Glutamatergic neuron (in vitro differentiated cells): ENCODE measurements at places on chromosomes 3 and 15.

DNA sequence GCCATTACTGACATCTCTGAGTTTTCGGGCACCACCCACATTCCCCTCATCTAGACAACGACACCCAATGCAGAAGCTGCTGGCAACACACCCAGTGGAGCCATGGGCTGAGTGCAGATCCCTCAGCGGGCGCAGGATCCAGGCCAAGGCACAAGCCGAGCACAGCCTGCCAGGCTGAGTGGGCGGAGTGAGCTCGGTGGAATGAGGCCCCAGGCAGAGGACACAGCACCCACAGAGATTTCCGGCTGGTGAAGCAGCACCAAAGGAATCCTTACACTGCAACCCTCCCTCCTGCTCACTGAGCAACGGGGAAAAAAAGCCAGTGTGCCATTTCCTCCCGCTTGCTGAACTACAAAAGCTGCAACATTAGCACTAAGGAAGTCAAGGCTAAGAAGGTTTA is 34.3 kb downstream of the ZMAT3 start:
- DNase-seq, result no peak

GRCh38 chr15:100764778-100765466 is 114.7 kb upstream of the ALDH1A3 start:
- no peak for DNase-seq

- no peak for DNase-seq
These were observed 80.9 kb downstream of the DGKG start for GRCh38 chr3:186281176-186281575.

GRCh38 chr15:45802140-45802539 is 167.3 kb downstream of the SQOR start:
- DNase-seq, result no peak

DNA sequence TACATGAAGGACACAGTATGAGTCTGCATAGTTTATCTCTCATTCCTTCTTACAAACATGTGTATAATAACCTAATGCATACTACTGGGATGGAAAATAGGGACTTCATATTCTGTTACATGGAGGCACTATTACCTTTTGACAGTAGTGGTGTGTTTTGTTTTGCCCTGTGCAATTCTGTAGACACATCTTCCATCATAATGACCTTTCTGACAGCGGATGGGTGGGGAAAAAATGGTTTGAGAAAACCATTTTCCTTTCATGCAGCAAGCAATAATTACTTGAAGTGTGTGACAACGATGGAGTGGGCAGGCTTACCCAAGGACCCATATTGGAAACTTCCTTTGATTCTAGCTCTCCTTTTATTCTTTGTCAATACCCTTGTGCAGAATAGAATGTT is 153.6 kb upstream of the ONECUT1 start:
- no peak for DNase-seq

- DNase-seq, result no peak
These were observed 7.3 kb upstream of the TRNT1 start for GRCh38 chr3:3119393-3119851.

DNA sequence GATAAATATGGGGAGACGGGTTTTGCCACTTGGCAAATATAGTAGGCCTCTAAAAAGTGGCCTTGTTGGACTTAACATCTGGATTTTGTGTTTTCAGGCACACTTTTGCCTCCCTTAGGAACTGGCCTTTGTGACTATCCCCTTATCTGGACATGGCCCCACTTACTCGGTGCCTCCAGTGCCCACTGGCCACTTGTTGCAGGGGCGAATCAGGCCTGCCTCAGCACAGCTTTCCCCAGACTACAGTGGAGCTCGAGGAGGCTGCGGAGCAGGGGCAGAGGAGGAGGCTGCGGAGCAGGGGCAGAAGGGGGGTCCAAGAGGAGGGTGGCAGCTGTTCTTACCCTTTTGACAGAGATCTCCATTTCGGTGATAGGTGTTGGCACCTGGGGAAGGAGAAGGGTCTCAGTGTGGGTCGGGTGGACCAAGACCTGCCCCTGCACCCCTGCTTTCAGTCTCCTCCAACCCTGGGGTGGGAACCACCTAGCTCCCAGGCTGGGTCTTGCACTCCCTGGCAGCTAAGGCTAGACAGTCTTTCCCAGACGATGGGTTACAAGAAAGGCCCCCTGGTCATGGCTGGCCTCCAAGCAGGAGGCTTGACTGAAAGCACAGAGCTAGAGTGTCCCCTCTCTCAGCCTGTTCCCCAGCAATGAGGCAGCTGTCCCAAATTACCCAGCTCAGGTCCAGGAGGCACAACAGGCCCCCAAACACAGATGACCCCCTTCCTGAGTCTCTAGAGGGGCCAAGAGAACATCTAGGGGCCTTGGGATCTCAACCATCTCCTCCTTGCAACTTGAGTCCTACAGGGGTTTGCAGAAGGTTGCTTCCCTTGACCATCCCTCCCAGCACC is 6.1 kb downstream of the SEMA3G start:
- DNase-seq, result no peak

GRCh38 chr15:39478996-39479395 is 101.9 kb upstream of the THBS1 start:
- DNase-seq, result no peak

- no peak for DNase-seq
These were observed 492 bp upstream of the FAM43A start for GRCh38 chr3:194685065-194685717.

DNA sequence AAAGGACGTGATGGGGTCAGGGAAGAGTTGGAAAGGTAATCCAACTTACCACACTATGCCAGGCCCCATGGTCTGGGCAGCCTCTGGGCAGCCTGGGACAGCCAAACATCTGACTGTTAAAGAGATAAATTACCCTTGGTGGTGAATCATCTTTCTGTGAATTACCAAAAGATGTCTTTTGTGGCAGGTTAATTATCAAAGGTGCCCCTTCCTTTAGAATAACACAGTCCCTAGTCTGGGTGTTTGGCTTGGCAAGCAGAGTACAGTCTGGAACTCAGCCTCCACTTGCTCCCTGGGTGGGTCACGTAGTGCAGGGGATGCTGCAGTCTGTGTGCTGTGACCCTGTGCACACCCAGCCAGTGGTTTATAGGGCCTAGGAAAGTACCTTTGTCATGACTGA is 113.1 kb downstream of the ZNF621 start:
- DNase-seq, result no peak

GRCh38 chr15:48481802-48482201 is 150.6 kb downstream of the DUT start:
- no peak for DNase-seq

- DNase-seq, result no peak
These were observed 8.1 kb upstream of the RCCD1 start for GRCh38 chr15:90946538-90946937.

- DNase-seq, result no peak
These were observed 132.9 kb upstream of the TGFBR2 start for GRCh38 chr3:30473374-30474051.

GRCh38 chr3:169579116-169579710 is 84.3 kb downstream of the MECOM start:
- no peak for DNase-seq

- no peak for DNase-seq
These were observed 54.6 kb upstream of the C3orf49 start for GRCh38 chr3:63764511-63764910.

DNA sequence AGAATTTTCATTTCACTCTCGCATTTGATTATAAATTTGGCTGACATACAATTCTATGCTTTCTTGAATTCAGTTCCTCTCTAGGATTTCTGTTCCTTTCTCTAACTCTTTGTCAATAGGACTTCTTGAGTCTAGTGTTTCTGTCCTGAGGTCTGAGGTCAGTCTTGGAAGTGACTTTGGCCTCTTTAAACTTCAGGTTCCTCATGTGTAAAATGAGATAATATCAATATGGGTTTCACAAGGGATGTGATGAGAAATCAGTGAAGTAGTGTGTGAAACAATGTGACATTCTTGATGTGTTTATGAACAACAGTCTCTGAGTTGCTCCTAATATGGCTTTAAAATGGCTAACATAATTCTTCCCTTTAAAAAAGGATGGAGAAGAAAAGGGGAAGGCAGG is 92.2 kb downstream of the SV2B start:
- no peak for DNase-seq

GRCh38 chr3:113241292-113242095 is 30.1 kb downstream of the BOC start:
- DNase-seq, result peak; percentile 54

- no peak for DNase-seq
These were observed 12.5 kb upstream of the MGLL start for GRCh38 chr3:127834771-127835170.

DNA sequence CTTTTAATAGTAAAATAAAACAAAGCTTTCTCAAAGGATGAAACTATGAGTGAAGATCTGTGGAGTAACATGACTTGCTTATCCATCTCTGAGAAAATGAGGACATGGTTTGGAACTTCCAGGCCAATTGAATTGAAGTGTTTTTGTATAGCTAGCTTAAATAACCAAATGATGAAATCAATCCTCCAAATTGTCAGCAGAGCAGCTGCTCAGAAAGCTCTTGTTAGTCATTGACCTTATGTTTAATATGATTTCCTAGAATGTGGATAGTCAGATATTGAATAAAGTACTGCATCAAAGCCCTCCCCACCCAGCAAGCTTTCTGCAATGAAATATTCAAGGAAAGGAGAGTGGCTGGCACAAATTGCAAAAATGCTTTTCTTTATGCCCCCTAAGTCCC is 437.2 kb downstream of the MFSD1 start:
- no peak for DNase-seq

GRCh38 chr3:6204891-6205290 is 656.0 kb upstream of the GRM7 start:
- no peak for DNase-seq

DNA sequence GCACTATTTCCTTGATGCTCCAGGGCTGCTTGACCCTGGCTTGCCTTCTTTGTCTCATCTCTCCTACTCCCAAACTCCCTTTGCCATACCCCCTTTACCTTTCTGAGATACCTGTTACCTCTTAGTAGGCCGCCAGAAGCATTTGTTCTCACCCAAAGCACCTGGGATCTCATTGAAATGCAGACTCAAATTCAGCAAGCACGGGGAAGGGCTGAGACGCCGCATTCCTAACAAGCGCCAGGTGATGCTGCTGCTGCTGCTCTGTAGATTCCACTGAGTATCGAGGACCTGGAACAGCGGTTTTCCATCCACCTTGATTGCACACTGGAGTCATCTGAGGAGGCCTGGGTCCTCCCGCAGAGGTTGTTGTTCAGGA is 91.8 kb downstream of the TMEM266 start:
- DNase-seq, result no peak

DNA sequence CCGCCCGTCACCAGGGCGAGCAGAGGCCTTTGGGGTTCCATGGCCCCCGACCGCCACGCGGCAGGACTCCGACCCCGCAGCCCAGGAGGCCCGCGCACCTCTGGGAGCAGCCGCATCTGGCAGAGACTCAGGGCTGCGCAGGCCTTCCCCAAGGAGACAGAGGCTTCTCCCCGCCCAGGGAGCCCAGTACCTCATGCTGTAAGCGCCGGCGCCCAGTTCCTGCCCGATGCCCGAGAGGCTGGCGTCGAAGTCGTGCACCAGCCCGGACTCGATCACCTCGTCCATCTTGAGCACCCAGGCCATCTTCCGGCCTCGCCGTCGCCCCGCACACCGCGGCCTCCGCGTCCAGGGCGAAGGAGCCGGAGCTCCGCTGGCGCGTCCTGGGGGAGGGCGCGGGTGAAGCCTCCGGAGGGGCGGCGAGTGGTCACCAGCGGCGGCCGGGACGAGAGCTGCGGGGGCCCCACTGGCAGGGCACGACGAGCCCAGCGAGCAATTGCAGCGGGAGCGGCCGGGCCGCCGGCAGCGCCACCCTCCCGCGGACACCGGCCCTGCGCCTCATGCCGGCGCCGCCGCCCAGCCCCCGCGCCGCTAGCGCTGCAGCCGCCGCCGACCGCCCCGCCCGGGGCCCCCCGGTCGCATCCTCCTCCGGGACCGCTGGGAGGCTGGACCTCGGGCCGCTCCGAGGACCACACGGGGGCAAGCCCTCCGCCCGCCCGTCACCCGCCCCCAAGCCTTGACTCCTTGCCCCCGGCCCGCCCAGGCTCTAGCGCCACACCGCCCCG is 468 bp downstream of the UBP1 start:
- DNase-seq, result peak; percentile 73

- DNase-seq, result no peak
These were observed 50.1 kb downstream of the TLE3 start for GRCh38 chr15:70047386-70048197.

DNA sequence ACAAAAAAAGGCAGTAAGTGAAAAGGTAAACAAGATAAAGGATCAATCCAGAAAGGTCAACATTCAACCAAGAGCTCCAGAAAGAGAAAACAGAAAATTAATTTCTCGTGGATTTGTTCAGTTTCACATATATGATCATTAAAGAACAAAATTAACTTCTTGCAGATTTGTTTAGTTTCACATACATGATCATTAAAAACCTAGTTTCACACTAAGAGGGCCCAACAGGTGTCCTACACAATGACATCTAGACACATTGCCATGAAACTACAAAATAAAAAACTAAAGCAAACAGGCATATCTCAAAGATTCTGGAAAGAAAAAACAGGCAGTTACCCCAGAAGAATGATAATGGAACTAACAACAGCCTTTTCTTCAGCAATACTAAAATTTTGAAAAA is 22.1 kb downstream of the PHC3 start:
- DNase-seq, result no peak

DNA sequence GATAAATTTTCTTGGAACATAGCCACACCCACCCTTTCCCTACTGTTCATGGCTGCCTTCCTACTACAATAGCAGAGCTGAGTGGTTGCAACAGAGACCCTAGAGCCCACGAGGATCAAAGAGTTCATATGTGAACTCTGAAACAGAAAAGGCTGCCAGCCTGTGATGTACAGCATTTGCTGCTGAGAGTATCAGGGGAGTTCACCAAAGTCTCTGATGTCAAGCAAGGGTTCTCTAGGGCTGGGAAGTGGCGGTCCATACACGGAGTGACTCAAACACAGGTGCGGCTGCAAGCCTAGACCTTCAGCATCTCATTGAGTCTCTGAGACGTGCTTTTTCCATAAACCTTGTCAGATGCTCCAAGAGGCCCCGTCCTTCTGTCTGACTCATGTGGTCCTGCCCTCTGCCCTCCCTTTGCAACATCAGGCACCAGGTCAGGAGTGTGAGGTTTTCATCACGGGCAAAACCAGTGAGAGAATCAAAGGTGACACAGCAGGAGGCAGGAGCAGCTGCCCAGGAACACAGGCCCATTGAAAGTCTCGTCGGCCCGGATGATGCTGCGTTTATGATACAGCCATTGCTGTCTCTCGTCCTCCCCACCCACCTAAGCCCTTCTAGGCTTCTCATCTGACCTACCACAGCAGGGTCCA is 42.9 kb downstream of the PCSK6 start:
- no peak for DNase-seq

- no peak for DNase-seq
These were observed 57.2 kb downstream of the MYO9A start for GRCh38 chr15:72060687-72061250.
